ENCODE measurements at places on chromosomes 3 and 15. TPM values are rescaled to one million over a fixed set of nuclear protein-coding genes. Genes with fewer than 3 reads are reported as not detected.

P4HTM gene
- total RNA-seq = 34.0 TPM

MIX23 gene
- total RNA-seq = 15.2 TPM

EAF2 gene
- 3.1 TPM for total RNA-seq

DNA sequence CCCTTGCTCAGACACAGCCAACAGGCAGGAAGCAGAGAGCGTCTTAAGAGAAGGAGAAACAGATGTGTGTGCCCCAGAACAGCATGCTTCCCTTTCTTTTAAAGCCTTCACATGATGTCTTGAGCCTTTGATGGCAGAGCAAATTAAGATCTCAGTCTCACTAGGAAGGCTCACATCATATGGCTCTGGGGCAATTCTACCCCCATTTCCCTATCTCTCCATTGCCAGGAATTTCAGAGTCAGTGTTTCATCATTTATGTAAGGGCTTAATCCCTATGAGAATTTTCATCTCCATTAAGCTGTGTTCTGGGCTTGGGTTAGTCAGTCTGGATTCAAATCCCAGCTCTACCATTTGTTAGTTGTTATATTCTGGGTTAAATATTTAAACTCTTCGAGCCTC is 41.4 kb upstream of the GLCE start:
- H3K36me3 ChIP-seq = no peaks in the 10 kb centered on the region
- DNase-seq = no peak
- no peak overlapping the region for H3K27ac ChIP-seq
- no peaks in the 10 kb centered on the region for H3K4me1 ChIP-seq
- no peak overlapping the region for H3K4me3 ChIP-seq
- H3K27me3 ChIP-seq = no peaks in the 10 kb centered on the region

DNA sequence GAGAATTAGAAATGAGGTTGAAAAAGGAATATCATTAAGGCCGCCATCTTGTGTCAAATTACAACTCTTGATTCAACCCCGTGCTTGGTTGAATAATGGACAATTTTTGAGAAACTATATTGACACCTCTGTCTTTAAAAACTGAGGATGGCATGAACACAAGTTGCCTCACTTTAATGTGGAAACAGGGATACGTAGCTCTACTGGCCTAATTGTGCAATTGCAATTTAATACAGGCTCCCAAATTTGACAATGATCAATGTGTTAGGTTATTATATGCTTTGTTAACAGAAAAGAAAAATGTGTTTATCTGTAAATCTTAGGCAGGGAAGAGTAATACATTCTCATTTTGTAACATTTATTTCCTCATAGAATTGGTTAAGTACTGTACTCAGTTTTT is 77.1 kb upstream of the MCTP2 start:
- no peak for DNase-seq
- no peak overlapping the region for H3K27ac ChIP-seq
- H3K4me3 ChIP-seq = no peak overlapping the region
- no peaks in the 10 kb centered on the region for H3K36me3 ChIP-seq

DNA sequence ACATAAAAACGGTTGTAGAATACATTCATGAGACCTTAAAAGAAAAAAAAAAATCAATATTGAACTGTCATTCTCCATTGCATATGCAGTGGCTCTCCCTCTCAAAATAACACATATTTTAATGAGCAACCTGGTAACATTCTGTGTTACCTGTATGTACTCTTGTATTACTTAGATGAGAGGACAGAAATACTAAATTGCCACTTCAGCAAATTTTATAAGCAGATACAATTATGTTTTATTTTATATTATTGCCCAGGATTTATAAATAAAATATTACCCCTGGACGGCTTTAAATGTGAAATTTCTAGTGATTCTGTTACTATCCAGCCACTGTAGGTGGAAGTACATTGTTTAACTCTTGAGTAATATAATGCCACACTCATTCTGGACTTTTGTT is 463.2 kb upstream of the ROBO1 start:
- DNase-seq = no peak
- no peaks in the 10 kb centered on the region for H3K27me3 ChIP-seq
- H3K27ac ChIP-seq = no peak overlapping the region
- H3K36me3 ChIP-seq = no peaks in the 10 kb centered on the region

GRCh38 chr15:66524838-66525237 is 19.7 kb downstream of the ZWILCH start:
- H3K36me3 ChIP-seq = no peaks in the 10 kb centered on the region
- H3K27me3 ChIP-seq = no peaks in the 10 kb centered on the region
- no peak for DNase-seq
- H3K4me3 ChIP-seq = no peak overlapping the region
- H3K4me1 ChIP-seq = no peaks in the 10 kb centered on the region

DNA sequence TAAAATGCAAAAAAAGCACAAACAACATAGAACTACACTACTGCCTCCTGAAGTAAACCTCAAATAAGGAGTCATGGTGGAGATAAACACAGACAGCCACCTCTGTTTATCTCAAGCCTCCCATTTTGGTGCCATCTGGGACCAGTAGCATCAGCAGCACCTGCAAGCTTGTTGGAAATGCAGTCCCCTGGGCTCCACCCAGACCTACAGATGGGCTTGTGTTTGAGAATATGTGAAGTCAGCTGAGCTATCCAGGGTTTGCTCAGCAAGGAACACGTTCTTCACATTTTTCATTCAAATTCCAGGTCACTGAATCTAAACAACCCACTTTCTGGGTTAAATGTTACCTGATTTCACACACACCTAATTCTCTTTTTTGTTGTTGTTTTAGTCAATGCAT is 45.5 kb downstream of the RASGRF1 start:
- no peaks in the 10 kb centered on the region for H3K36me3 ChIP-seq
- no peak overlapping the region for H3K4me3 ChIP-seq
- no peak overlapping the region for H3K27ac ChIP-seq
- H3K27me3 ChIP-seq = no peaks in the 10 kb centered on the region

- H3K4me1 ChIP-seq = no peaks in the 10 kb centered on the region
- no peak for DNase-seq
- H3K27ac ChIP-seq = no peak overlapping the region
- no peaks in the 10 kb centered on the region for H3K36me3 ChIP-seq
- no peaks in the 10 kb centered on the region for H3K27me3 ChIP-seq
These were observed 48.8 kb downstream of the NSMCE3 start for GRCh38 chr15:29220852-29221251.

GRCh38 chr15:59349680-59350420 is 22.8 kb downstream of the MYO1E start:
- no peak overlapping the region for H3K27ac ChIP-seq
- H3K27me3 ChIP-seq = no peaks in the 10 kb centered on the region
- no peak for DNase-seq
- H3K36me3 ChIP-seq = no peaks in the 10 kb centered on the region
